Choroid plexus epithelial cell (primary cell): ENCODE measurements at places on chromosomes 4 and X.

DNA sequence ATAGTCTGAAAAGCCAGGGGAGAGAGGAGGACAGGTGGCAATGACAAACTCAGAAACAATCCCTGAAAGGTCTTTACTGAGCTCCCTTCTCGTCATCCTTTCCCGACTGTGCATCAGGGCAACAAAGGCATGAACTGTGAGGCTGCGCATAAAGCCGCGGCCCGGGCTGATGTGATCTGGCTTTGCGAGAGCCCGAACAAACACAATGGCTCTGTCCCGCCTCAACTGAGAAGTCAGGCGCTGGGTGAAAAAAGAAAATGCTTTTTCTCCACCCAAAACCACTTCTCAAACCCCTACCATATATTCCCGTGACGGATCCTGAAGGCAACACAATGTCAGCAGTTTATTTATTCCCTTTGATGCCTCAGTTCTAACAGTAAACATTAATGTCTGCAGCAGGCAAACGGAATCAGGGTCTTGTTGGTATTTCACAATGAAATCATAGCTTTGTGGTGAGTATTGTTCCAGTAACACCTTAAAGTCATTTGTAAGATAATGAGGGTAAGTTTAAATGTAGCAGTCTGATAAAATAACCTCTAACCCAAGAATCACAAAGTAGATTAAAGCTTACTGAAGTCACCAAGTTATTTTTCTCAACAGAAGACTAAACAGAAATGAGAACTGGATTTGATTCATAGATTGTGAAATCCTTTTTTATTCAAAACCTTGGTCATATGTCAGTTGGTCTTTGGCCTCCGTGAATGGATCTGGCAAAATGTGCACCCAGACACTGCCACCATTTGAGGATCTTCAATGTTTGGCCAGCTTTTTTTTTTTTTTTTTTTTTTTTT is 67.4 kb downstream of the APBB2 start:
- DNase-seq, result no peak

GRCh38 chr4:184536065-184536880 is 61.9 kb upstream of the IRF2 start:
- no peak for DNase-seq

GRCh38 chr4:47913861-47914219 is 543 bp downstream of the NFXL1 start:
- no peak for DNase-seq

DNA sequence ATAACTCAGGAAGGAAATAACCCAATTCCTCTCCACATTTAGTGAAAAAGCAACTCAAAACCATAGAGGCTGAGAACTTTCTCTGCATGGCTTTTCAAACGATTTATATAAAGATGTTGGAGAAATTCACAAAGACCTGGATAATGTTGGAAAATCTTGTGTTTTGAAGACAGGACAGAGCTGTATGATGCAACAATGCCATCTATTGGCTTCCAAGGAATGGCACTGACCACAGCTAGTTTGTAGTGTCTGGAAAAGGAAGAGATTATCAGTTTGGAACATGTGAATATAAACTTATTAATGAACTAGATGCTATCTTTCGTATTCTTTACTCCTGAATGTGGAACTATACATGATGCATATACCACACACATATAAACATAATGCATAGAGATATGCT is 503.6 kb downstream of the IL1RAPL1 start:
- DNase-seq, result peak; percentile 36

GRCh38 chrX:119041175-119041574 is 31.6 kb upstream of the CT47C1 start:
- peak; percentile 89 for DNase-seq

GRCh38 chr4:13171292-13172057 is 312.7 kb downstream of the RAB28 start:
- DNase-seq, result no peak

DNA sequence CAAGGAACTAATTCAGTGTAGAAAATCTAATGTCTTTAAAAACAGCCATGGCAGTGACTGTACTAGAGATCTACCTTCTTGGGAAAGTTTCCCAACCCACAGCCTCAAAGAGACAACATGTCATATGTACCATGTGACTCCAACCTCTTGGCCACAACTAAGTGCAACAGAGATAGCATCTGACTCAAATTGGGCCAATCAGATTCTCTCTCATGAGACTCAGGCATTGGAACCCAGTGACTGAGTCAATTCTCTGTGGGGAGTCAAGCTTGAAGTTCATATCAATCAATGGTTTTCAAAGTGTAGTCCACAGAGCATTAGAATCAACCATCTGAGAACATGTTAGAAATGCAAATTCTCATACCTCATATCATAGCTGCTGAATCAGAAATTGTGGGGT is 123.3 kb downstream of the MBNL3 start:
- no peak for DNase-seq

GRCh38 chrX:10190367-10190766 is 33.6 kb downstream of the CLCN4 start:
- peak; percentile 87 for DNase-seq

GRCh38 chr4:108058685-108059440 is 69.2 kb downstream of the HADH start:
- DNase-seq, result no peak

- no peak for DNase-seq
Observed at GRCh38 chr4:173426064-173426463, 27.1 kb upstream of the SCRG1 start.
